ENCODE measurements at places on chromosomes 11 and 22.

DNA sequence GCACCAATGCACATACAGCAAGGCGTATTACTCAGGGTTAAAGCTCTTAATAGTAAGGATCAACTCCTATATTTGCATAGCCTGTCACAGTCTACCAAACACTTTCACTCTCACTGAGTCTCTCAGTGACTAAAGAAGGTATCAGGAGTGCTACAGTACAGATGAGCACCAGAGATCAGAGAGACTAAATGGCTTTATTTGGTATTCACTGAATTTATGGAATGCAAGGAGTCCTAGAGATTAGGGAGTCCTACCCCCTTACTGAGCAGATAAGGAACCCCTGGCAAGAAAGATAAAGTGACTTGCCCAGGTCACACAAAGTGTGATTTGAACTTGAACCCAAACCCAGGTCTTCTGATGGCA, 396.4 kb upstream of the CCDC90B start:
- DNase-seq: no peak

DNA sequence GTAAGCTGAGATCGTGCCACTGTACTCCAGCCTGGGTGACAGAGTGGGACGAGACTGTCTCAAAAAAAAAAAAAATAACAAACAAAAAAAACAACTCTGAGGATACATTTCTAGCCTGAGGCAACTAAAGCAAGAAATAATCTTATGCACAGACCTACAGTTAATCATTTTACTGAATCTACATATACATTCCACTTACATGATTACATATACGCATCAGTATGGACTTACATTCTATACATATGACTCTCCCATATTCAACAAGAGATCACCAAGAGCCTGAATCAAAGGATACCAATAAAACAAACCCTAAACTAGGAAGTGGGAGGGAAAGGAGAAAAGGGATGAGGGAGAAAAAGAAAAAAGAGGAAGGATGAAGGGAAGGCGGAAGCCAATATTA, 1.1 kb downstream of the ALG8 start:
- no peak for DNase-seq

DNA sequence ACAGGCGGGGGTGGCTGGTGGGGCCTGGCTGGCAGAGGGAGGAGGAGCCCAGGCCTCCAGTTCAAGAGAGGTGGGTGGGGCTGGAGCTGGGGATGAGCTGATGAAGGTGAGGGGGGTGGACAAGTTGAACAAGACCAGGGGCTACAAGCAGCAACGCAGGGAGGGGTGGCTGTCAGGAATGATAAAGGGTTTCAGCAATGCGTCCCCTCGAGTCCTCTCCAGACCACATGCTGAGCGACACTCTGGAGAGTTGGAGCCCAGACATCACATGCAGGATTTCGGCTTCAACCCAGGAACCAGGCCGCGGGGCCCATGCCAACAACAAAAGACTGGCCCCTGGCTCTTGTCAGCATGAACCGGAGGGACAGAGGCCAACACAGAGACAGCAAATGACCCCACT, 480.3 kb downstream of the BRD1 start:
- no peak for DNase-seq

- DNase-seq: no peak
Measured at GRCh38 chr22:39493759-39494158, 8.3 kb upstream of the MIEF1 start.

- DNase-seq: peak; percentile 57
Measured at GRCh38 chr22:30304495-30305244, 15.4 kb upstream of the CASTOR1 start.

DNA sequence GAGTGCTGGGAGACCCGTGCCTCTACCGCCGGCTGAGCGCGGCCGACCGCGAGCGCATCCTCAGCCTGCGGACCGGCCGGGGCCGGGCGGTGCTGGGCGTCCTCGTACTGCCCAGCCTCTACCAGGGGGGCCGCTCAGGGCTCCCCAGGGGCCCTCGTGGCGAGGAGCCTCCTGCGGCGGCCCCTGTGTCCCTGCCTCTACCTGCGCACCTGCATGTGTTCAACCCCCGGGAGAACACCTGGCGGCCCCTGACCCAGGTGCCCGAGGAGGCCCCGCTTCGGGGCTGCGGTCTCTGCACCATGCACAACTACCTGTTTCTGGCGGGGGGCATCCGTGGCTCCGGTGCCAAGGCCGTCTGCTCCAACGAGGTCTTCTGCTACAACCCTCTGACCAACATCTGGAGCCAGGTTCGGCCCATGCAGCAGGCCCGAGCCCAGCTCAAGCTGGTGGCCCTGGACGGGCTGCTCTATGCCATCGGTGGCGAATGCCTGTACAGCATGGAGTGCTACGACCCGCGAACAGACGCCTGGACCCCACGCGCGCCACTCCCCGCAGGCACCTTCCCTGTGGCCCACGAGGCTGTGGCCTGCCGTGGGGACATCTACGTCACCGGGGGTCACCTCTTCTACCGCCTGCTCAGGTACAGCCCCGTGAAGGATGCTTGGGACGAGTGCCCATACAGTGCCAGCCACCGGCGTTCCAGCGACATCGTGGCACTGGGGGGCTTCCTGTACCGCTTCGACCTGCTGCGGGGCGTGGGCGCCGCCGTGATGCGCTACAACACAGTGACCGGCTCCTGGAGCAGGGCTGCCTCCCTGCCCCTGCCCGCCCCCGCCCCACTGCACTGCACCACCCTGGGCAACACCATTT, 3.5 kb downstream of the KLHDC7B start:
- DNase-seq: no peak

DNA sequence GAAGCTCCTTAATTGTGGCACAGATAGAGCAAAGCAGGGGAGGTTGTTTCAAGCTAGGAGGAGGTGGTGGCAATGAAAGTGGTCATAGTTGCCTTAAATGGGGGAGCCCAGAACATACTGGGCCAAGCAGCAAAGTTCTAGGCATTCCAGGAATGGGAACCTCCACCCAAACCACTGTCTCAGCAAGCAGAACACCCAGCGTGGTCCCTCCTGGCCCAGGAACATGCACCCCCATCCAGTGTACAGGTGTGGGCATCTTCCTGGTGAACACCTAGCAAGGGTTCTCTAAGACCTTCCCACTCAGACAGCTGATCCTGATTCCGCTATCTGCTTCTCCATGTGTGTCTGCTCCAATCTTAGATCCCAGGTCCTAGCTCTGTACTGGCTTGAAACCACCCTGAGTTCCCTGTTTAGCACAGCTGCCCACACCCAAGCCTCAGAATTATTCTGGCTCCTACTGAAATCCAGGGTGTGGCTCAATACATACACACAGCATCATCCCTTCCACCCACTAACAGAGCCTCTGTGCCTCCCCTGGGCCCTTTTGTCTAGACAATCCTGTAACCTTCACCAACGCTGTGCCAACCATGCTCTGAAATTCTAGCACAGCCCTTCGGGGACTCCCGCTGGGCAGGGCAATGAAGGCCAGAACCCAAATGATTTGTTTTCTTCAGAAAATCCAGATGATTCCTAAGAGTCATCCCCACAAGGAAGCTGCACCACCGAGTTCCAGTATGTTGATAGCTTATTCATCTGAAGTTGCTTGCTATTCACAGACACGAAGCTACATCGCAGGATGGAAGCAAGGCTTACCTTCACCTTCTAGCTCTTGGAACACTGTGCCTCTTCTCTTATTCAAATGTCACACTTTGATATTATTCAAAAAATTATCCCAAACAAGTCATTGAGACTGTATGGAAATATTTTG, 76.6 kb downstream of the ABTB2 start:
- DNase-seq: no peak
